ENCODE measurements at places on chromosomes 5 and 9.

DNA sequence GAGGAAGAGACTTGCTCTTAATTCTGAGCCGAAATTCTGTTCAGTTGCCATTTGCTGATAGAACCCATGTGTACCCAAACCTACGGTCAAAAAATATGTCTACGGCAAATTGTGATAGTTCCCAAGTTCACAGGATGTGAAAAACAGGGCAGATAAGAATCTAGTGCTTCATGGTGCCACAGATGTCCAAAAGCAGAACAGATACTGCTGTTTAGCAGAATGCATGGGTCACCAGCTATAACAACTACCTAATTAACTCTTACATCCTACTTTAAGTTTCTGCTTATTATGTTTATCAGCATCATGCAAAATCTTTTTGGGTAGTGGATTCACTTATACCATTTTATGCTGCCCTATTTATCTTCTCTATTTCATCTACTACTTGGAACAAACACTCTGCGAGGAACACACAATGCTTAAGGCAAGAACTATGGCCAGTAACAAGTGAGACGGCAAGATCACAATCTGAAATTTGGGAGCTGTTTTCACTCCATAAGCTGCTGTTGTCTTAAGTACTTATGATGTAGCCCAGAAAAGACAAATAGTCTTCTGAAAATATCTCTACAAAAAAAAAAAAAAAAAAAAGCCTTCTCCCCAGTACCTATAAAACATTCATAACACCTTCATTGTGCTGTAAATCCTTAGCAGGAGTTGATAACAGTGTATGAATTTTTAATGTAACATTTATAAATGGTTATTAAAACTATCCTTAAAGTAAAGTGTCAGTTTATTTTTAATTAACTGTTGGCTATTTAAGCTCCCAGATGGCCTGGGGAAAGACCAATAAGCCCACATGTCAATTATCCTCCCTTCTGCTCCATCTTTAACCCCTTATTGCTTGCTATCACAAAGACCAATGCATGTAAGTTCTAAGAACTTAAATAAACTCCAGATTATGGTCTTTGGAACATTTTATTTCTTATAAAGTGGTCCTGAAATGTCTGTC is 232.3 kb downstream of the TLR4 start:
- no peak for DNase-seq

DNA sequence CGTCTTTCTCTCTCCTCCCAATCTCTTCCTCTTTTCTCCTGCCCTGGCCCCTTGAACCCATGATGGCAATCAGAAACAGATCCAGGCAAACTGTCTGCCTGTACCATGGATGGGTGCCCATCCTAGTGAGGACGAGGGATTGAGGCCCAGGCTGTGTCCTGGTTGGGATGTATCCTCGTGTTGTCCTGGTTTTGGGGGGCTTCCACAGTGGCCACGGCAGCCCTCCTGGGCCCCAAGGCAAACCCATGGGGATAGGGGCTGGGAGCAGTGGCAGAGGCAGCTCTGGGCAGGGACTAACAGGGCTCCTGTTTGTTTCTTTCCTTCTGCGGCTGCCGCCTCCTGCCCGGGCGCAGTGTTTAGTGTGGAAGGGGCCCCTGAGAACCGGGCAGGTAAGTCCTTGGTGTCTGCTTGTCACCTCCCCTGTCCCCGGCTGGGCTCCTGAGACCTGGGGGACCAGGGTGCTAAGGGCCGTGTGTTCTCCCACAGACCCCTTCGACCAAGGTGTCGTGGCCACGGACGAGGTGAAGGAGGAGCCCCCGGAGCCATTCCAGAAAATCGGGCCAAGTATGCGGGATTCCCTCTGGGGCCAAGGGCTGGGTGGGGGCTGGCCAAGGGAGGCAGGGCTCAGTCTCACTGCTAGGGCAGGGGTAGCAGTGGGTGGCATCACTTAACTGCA is 70.0 kb downstream of the AMBP start:
- DNase-seq = no peak

DNA sequence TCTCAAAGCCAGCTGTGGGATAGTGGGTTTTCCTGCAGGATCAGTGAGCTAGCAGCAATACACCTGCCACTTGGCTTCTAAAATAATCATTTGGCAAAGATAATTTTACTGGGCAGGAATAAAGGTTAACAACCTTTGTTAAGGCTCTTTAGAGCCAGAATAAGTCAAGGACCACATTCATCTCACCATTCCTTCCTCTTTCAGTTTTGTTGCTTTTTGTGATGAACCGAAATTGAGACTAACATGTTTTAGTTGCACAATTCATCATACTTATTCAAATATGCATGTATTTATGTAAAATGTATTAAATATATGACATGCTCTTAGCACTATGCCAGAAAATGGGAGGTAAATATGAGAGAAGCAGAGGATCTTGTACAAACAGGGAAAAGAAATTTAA is 824.4 kb upstream of the TYRP1 start:
- no peak for DNase-seq

- no peak for DNase-seq
Observed at GRCh38 chr9:116897201-116897600, 210.1 kb downstream of the TRIM32 start.

DNA sequence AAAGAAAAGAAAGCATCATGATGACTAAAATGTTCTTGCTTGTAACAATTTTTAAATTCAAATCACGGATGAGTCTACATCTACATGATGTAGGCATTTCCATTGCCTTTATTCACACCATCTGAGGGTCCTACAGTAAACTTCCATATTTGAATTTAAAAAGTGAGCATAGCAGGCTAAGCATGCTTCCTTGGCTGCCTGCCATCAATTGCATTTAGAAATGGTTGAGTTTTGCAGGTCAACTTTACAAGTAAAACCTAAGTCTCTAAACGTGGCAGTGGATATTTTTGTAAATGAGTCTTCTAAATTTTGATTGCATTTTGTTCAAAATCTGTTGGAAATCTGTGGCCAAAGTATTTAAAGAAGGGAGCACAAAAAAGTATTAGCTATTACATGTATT is 136.5 kb upstream of the PTCH1 start:
- DNase-seq = no peak

Measured in CD4-positive, alpha-beta T cell treated with Interleukin-17A for 4 hours (primary cell).